ENCODE measurements at places on chromosomes 2 and 18.
A peak's percentile ranks its signal among the peaks of the same experiment; 100 is the strongest.

DNA sequence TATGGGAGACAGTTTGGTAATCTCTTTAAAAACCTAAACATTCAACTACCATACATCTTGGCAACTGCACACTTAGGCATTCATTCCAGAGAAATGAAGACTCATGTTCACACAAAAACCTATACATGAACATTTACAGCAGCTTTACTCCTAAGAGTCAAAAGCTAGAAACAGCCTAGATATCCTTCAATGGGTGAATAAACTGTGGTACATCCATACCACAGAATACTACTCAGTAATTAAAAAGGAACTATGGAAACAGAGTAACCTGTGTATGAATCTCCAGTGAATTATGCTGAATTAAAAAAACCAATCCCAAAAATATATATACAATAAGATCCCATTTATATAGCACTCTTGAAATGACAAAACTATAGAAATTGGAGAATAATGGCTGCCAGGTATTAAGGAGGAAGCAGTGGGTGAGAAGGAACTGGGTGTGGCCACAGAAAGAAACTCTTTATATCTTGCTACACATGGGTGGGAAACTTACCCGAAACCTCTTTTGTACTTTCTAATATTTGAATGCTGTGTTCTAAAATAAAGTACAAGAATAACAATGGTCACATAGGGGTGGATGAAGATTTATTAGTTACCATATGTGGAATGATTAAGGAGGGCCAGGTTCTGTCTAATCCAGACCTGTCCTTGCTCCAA, 13.7 kb downstream of the SESTD1 start:
- DNase-seq: no peak

GRCh38 chr2:121192576-121192975, 92.4 kb downstream of the TFCP2L1 start:
- no peak for DNase-seq

DNA sequence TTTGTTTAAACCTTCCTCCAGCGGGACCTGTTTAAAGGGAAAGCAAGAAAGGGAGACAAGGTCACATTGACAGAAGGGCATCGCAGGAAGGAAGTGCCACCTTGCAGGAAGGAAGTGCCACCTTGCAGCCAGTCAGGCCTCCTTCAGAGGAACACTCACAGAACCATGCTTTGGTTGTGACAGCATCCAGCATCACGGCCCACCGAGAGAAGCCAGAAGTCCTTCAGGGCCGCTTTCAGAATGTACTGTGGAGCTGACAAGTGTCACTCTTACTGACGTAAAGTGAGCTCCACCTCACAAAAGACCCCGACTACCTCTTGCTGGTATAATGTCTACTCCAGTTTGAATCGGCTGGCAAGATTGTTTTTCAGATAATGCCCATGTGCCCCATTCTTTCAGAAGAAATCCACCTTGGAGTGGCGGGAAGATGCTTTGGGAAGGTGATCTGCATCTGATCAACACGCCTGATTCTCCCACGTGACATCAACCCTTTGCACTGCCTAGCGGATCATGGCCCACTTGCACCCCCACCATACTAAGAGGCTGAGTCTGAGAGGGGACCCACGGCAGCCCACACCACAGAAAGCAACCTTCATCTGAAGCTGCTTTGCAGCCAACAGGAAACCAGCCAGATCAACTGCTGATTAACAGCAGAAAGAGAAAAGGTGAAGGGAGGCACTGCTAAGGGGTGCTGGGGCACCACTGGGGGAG, 99.8 kb downstream of the UXS1 start:
- DNase-seq: peak; percentile 62

- DNase-seq: peak; percentile 54
Measured at GRCh38 chr2:37585982-37586621, 85.3 kb downstream of the CDC42EP3 start.

GRCh38 chr2:108632332-108633160, 86.7 kb upstream of the RANBP2 start:
- no peak for DNase-seq

GRCh38 chr2:216090369-216090786, 8.7 kb downstream of the TMEM169 start:
- DNase-seq: no peak

DNA sequence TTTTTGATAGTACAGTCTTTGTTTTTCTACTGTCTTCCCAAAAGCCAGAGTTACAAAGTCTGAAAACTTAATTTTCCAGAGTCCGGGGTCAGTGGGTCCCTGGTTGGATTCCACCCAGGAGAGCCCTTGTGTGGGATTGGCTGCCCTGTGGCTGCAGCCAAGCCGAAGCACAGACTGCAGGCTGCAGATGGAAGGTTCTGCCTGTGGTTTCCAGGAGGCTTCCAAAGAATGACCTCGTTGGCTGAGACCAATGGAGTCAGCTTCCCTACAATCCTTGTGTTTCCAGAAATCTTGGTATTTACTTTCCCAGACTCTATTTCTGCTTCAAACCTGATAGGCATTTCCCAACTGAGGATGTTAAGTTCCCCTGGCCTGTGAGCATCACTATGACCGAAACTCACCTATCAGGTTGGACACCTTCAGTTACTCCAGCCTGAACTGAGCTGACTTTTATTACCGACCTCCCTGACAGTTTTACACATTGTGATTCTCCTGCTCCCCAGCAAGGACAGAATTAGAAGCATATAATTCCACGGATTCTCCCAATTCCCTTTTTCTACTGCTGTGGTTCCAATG, 117.5 kb upstream of the CCDC68 start:
- DNase-seq: no peak

- DNase-seq: no peak
Measured at GRCh38 chr2:123695426-123695825, 329.7 kb upstream of the CNTNAP5 start.

GRCh38 chr2:179248024-179248348, 16.6 kb downstream of the SESTD1 start:
- DNase-seq: no peak

- DNase-seq: no peak
Measured at GRCh38 chr2:220460257-220460985, 833.0 kb downstream of the SLC4A3 start.
